ENCODE measurements at places on chromosomes 2 and 18.

DNA sequence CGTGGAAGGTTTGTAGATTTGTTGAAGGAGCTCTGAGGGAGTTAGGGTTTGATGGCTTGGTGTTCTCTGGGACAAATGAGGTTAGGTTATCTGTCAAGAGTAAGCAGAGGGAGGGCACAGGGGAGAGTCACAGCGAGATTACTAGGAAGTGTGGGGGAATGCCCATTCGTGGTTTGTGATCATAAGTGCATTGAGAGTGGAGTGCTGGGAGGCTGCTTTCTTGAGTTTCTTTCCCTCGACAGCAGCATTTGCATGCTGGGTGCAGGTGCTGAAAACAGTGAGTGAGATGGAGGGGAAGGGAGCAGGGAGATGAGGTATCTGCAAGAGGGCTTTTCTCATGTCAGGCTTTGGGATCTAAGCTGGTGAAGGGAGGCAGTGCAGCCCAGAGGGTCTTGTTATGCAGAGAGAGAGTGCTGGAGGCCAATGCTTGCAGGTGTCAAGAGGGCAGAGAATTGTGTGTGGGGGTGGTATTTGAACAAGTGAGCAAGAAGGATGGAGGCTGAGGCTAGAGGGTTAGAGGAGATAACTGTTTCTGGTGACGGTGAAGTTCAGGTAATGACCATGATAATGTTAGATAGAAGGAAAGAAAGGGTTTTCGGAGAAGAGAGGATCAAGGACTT lies 8.8 kb downstream of the RALB start:
- DNase-seq = no peak

DNA sequence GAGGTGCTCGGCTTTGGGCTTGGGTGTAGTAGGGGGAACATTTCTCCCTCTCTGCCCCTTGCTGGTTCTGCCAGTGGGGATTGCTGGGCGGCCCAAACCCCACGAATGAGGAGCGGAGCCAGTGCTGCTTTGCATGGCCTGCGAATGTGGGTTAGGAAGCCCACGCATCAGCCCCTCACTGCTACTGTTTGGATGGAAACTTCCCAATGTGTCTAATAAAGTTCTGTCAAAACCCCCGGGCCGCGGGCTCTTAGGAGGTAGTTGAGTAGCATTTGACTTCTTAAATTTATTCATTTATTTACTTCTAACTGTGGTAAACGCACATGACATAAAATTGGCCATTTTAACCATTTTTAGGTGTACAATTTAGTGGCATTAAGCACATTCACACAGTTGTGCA lies 161.3 kb upstream of the FHL2 start:
- DNase-seq = no peak

DNA sequence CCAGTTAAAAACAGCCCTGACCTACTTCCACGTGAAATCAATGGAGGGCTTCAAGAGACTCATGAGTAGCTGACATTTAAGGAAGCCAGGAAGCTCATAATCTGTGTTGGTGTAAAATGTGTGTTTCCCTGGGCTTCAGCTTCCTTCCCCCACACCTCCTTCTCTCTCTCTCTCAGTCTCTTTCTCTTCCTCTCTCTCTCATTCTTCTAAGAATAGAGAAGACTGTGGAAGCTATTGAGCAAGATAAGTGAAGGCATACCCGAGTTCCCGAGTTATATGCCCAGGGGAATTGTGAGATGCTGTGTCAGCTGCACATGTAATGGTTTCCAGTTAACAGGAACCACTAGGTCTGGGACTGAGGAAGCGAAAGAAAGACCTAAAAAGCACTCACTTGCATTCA lies 199.4 kb downstream of the NYAP2 start:
- no peak for DNase-seq

- no peak for DNase-seq
These were observed 118.7 kb downstream of the NUP35 start for GRCh38 chr2:183242937-183243336.

- DNase-seq = no peak
These were observed 346.6 kb upstream of the PKDCC start for GRCh38 chr2:41701231-41701630.

DNA sequence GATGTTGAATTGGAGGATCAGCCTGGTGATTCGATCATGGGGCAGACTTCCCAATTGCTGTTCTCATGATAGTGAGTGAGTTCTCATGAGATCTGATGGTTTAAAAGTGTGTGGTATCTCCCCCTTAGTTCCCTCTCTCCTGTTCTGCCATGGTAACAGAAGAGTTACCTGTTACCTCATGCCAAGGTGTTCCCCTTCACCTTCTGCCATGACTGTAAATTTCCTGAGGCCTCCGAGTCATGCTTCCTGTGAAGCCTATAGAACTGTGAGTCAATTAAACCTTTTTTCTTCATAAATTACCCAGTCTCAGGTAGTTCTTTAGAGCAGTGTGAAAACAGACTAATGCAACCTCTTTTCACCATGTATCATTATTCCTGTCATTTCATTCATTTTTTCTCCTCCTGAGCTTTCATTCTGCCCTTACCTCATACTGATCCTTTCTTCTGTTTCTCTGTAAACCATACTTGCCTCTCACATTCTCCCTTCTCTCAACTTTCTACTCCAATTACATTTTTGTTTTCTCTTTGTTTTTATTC lies 22.0 kb downstream of the STARD6 start:
- no peak for DNase-seq

- DNase-seq = no peak
These were observed 82.2 kb downstream of the ICOS start for GRCh38 chr2:204018717-204019116.

DNA sequence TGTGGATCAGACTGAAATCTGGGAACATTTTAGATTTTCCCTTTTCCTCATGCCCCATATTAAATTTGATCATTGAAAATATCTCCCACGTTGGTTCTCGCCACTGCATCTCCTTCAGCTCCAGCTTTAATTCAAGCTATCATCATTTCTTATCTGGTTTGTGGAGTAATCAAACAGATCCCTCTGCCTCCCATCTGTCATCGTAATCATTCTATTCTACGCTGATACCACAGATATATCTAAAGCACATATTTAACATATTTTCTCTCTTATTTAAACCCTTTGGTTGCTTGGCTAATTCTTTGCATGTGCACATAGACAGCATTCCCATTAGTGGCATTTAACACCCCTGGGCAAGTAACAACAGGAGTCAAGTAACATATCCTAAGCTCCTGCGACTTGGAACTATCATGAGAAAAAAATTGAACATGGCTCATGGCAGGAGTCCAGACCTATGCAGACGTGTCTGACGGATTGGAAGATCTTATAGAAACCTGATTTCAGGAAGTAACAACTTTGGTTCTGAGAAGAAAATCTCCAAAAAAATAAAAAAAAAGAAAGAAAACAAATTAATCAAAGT lies 158.8 kb upstream of the KYNU start:
- no peak for DNase-seq

- no peak for DNase-seq
These were observed 19.3 kb upstream of the DSG3 start for GRCh38 chr18:31428211-31428610.

Measured in thoracic aorta (tissue), 2 donors.